ENCODE measurements at places on chromosomes 3 and 15.

GRCh38 chr3:184386047-184386806 lies 6.4 kb downstream of the CHRD start:
- no peak for DNase-seq

- no peak for DNase-seq
Measured at GRCh38 chr3:25424614-25425013, 3.4 kb upstream of the RARB start.

DNA sequence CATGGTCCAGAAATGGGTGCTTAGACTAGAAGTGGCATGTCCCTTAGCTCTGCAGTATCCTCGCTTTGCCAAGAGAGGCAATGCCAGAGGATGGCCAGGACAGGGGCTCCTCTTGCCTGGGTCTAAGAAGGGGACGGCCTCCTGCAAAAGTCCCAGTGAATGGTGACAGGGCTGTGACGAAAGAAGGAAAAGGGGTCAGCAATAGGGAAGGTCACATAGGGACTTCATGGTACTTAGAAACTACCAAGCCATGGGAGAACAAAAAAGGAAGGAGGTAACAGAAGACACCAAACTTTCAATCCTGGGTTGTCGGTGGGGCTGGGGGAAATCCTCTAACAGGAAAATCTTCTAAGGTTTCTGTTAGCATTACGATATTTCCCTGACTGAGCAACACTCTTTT lies 36.2 kb upstream of the ATOSA start:
- DNase-seq = no peak

- DNase-seq = no peak
Measured at GRCh38 chr3:95474338-95474737, 1340.1 kb upstream of the EPHA6 start.

- DNase-seq = peak; percentile 13
Measured at GRCh38 chr3:4680871-4681300, 187.7 kb downstream of the ITPR1 start.

DNA sequence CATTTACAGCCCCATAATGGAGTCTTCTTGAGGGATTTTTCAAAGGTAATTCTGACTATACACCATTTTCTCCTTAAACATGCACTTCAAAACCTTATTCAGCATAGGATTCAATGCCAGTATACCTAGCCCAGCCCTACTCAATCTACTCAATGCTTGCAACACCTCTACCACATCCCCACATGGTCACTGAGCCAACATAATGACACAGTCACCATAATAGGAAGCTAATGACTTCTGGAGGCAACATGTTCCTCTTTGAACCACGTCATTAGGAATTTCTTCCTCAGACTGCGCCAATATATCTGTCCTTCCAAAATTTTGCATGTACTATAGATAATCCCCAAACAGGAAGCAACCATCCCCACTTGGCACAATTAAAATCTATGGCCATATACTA lies 153.9 kb upstream of the SETMAR start:
- no peak for DNase-seq
